ENCODE measurements at places on chromosomes 5 and 9. TPM values are rescaled to one million over a fixed set of nuclear protein-coding genes. Genes with fewer than 3 reads are reported as not detected.

The PAXX gene
- total RNA-seq, result 64.0 TPM

The SLC25A2 gene
- total RNA-seq, result 0.28 TPM

The ROR2 gene
- total RNA-seq, result 5.9 TPM

The STKLD1 gene
- 0.74 TPM for total RNA-seq

DNA sequence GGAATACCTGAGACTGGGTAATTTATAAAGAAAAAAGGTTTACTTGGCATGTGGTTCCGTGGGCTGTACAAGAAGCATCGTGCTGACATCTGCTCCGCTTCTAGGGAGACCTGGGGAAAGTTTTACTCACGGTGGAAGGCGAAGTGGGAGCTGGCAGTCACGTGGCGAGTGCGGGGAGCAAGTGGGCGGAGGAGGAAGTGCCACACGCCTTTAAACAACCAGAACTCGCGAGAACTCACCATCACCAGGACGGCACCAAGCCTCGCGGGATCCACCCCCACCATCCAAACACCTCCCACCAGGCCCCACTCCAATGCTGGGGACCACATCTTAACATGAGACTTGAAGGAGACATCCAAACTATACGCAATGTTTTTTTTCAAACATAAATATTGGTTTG lies 406.2 kb upstream of the IRX4 start:
- no peak for DNase-seq

DNA sequence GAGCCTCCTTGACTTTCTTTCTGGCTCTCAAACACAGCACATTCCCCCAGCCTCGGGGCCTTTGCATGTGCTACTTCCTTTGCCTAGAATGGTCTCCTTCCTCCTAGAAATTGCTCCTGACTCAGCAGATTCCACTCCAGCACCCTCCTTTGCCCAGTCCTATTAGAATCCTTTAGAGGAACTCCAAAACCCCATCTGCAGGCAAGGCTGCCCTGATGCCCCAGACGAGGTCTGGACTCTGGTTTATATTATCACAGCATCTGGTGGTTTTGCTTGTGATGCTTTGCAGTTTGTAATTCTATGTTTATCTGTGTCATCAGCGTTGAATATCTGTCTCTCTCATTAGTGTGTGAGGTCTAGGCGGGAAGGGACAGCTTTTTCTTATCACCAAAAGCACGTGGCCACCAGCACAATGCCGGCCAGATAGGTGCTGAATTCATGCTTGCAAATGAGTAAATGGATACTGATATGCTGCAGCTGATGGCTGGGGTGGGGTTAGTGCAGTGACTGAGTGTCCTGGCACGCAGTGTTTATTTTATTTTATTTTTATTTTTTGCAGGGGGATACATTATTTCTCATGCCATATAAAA lies 30.0 kb upstream of the ANKH start:
- DNase-seq, result no peak

DNA sequence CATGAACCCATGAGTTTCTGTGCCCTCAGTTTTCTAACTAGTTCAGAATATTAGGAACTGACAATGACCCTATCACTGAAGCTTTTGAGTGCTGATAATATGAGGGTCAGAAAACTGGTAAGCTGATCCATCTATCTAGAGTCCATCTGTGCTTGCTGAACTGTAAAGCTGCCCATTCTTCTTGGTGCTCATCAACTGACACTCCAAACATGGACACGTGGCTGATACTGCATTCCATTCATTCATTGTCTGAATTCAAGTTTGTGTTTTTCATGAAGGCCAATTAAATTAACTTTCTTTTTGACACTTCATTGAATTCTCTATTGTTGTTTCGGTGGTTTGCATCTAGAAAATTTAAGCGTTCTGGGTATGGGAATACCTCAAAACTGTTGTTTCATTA lies 17.6 kb downstream of the NREP start:
- DNase-seq, result no peak

DNA sequence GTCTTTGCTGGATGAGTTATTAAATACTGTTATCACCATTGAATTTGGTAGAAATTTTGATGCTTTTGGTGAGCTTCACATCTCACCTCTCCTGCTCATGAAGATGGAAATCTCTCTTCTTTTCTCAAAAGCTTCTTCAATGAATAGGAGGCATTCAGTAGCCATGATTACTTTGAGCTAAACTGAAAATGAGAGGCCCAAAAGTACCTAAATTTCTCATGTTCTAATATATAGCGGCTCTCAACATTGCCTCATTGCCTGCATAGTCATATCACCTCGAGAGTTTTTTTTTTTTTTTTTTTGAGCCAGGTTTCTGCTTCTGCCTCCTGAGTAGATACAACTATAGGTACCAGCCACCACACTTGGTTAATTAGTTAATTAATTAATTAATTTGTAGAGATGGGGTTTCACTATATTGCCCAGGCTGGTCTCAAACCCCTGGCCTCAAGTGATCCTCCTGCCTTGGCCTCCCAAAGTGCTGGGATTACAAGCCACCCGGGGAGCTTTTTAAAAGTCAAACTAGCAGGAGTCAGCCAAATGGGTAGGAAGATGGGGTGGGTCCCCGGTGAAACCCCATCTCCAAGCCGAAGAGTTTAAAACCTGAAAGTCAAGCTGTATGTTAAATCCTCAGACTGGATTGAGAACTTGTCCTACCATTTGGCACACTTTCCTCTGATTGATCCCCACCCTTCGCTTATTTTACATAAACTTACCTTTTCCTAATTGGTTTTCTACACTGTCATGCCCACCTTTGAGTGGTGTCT lies 169.0 kb downstream of the DOCK2 start:
- DNase-seq, result no peak

- no peak for DNase-seq
Observed at GRCh38 chr9:133420392-133420827, 1.8 kb upstream of the ADAMTS13 start.

DNA sequence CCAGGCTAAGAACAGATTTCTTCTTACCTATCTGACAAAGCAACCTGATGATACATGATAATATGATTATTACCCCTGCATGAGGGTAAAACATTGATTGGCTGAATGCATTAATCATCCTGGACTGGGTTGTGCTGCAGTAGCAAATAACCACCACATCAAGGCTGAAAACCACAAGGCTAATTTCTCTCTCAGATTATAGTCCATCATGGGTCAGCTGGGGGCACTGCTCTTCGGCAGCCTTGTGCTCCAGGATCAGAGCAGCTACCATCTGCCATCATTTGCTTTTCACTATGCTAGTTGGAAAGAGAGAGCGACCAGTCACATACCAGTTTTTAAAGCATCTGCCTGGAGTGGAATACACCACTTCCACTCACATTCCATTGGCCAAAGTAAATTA lies 383.5 kb downstream of the RASEF start:
- DNase-seq, result no peak

DNA sequence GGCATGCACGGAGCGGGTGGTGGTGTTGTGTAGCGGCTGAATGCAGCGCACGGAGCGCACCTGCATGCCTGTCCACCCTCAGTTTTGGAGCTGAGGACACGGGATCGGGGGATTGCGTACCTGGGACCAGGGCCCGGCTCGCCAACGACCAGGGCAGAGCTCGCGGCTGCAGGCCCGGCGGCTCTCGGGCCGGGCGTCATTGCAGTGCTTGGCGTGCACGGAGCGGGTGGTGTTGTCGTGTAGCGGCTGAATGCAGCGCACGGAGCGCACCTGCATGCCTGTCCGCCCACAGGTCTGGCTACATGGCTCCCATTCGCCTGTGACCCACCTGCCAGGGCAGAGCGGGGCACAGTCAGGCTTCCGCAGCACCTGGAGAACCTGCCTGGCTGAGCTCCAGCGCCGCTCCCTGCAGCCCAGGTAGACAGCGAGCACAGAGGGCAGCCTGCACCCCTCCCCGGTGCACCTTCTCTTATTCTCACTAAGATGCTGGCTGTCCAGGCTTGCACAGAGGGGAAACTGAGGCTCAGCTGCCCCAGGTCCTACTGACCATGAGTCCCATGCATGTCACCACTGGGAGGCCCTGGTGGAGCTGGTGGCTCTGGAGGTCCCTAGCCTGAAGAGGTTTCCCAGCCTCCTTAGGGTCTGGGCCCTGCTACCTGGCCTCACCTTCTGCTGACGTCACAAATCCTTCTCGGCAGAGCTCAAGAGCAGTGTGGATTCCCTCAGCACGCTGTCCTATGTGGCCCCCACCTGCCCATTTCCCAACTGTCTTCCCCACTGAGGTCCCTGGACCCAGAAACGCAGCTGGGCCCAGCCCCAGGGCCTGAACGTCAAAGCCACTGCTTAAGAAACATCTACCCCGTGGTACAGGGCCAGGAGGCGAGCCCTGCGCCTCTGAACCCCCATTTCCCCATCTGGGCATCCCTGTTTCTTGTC lies 64.9 kb downstream of the ZNF354C start:
- DNase-seq, result no peak

DNA sequence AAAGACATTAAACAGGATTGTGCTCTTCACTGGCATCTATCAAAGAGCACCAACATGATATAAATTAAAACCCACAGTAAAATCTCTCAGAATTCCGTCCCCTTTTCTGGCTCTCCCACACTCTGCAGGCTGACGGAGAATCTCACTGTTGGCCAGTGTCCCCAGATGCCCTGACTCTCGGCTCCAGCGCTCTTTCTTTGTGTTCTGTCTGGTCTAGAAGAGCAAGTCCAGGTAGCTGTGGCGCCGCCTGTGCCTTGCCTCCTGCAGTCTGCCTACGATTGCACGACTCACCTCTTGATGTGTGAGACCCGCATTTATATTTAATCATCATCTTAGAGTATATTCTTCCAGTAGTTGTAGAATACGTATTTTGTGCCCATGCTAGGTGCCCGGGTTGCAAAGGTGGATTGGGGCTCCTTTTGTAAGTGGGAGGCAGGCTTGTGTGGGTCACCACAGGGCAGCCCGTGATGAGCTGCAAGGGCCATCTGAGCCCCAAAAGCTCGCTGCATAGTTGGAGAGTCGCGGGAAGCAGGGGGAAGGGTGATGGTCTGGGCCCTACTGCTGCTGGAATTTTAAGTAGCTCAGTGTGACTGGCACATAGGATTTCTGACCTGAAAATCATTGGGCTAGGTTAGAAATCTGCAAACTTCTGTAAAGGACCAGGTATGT lies 55.6 kb downstream of the EHMT1 start:
- no peak for DNase-seq
